Coronary artery (tissue), 2 donors: ENCODE measurements at places on chromosomes 2 and 18.
A peak's percentile ranks its signal among the peaks of the same experiment; 100 is the strongest.

DNA sequence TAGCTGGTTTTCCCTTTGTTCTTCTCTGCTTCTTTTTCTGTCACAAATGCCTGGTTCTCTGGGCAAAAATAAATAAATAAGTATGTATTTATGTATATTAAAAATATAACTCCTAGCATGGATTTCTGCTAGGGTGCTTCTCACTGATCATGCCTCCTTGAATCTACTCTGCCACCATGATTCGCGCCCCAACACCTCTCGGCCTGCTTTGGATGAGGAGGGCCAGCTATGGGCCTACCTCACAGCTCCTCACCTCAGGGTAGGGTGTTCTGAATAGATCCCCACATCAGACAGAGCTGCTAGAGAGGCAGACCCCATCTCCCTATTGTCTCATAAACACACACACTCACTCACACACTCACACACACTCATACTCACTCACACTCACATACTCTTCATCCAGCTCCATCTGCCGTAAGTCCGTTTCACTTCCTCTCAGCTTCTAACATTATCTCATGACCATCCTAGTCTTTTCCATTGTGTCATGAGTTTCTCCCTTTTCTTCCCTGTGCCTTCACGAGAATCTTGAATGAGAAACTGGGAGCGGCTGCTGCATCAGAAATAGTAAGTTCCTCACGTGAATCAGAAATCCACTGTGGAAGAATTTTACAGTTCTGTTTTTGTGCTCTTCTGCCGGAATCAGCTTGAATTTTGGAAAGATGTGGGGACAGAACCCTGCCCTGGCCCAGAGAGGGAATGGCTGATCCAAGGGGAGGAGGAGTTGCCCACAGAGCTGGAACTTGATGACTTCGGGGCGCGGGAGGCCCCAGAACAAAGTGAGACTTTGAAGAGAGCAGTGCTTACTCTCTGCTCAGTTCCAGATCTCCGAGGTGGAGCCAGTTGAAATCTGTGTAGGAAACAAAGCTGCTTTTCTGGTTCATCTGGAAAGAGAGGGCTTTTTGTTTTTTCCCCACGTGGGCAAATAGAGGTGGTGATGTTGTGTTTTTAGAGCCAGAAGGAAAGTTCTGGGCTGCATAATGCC is 20.9 kb downstream of the ANXA4 start:
- no peak for DNase-seq

DNA sequence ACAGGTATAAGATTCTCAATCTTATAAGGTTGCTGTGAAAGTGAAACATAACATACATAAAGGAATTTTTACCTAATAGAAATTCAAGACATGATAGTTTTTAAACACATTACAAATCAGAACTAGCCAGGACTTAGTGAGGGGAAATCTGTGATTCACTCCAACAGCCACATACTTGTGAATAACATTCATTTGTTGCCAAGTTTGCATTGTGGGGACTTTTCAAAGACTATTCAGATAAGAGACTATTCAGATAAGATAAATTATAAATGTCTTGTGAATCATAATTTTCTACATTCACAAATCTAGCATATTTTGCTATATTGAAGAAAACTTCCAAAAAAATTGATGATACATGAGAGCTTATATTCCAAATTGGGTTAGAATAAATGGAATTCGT is 345.3 kb upstream of the CDH20 start:
- no peak for DNase-seq

GRCh38 chr2:219542931-219543595 is 546 bp downstream of the CHPF start:
- DNase-seq = no peak

DNA sequence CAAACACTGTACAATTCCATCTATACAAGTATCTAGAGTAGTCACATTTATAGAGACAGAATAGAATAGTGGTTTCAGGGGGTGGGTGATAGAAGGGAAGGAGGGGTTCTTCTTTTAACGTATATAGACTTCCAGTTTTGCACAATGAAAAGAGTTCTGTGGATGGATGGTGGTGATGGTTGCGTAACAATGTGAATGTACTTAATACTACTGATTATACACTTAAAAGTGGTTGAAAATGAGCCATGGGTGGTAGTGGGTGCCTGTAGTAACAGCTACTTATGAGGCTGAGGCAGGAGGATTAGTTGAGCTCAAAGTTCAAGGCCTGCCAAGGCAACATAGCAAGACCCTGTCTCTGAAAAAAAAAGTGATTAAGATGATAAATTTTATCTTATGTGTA is 85.8 kb downstream of the SETBP1 start:
- no peak for DNase-seq

DNA sequence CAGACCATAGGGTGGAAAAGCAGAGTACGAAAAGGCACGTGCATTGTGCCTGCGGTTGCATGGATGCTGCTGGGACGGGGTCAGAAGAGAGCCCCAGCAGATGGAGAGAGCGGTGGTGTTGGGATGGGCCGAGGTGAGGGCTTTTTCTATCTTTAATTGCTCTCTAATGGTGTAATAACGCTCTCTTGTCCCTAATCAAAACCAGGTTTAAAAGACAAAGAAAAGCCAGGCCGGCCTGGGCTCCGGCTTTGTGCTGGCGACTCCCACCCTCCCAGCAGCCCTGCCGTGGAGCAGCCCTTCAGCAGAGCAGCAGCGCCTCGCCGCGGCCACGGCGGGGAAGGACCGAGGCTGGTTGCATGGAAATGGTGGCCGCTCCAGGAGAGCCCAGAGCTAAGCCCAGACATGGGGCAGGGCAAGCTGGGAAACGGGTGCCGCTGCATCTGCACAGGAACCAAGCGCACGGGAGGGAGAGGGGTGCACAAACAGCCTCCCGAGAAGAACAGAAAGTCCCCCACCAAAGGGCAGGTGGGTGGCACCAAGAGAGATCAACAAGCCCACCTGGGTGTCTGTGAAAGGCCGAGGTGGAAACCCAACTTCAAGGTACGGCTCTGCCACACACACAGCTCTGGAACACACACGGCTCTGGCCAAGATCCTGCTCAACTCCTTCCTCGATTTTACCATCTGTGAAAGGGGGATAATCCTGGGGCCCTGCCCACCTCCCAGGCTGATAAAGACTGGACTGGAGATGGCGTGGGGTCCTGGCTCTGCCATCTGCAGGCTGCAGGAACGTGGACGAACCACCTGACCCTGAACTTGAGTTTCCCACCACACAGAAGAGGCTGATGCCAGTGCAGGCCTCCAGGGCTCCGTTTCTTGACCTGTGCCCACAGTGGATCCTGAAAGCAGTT is 15.0 kb downstream of the HS1BP3 start:
- DNase-seq = peak; percentile 93

- DNase-seq = no peak
Observed at GRCh38 chr2:189164746-189165145, 14.8 kb downstream of the COL5A2 start.

- no peak for DNase-seq
Observed at GRCh38 chr2:3208179-3208578, 169.4 kb downstream of the EIPR1 start.

DNA sequence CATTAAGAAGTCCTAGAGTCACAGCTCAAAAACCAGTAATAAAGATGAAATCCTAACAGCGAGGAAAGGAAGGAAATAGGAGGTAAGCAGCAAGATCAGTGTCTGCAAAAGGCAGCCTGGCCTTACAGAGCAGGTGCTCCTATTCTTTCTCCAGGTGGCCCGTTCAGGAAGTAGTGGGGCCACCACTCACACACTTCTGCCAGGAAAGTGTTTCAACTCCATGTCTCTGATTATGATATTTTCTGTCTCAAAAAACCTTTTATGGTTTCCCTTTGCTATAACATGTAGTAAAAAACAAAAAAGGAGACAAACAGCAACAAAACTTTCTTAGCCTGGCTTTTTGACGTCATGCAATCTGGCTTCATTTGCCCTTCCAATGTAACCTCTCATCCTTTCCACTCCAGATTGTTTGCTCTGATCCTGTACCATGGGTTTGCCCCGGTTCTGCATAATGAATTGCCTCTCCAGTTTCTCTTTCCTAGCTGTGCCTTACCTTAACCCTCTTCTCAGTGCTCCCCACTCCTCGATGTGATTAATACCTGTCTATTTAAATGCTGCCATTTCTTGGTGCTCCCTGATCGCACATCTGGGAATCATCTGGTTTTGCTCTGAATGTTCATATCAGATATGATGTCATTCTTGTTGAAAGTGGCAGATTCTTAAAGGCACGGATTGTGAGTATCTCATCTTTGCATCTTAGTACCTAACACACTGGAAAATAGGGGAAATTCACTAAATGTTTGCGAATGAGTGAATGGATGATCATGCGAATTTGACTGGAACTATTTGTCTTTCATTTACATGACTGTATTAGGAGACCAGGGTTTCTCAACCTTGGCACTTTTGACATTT is 50.6 kb upstream of the PTPRM start:
- DNase-seq = no peak

- DNase-seq = no peak
Observed at GRCh38 chr2:46502291-46502885, 23.0 kb downstream of the TMEM247 start.

DNA sequence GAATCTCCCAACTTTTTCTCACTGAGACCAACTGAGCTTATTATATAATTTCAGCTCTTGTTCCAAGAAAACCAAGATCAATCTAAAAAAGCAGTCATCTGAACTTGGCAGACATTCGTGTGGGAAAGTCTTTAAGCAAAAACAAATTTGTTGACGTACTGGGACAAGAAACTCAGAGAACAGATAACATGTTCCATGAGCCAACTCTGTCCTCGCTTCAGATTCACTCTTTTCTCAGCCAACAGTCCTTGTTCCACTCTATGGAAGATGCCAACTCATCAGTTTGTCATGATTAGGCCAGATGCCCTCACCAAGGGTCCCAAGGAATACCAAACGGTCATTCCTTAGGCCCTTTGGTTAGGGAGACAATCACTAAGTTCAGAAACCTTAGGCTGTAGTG is 224.2 kb upstream of the CTAGE1 start:
- DNase-seq = no peak

GRCh38 chr2:162152147-162152546 is at the start of gene GCG:
Gene GCG (minus strand): TSS chr2:162152247. CDS start chr2:162149178, 3,069 bp downstream.
- DNase-seq = no peak

DNA sequence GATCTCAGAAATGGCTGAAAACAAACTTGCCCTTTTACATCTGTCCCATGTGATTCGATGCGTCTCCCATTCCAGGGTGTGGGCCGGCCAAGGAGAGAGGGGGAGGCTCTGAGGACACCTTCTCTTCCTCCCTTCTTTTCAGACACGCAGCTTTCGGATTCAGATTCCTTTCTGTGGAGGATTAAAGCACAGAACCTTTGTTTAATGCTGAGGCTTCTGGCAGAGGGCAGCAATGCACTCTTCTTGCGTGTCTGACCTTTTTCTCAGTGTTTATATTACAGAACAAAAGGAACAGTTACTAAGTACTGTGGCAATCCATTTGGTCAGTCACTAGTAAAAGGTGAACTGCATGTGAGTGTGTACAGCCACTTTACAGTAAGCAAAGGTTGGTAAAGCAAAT is 268.9 kb upstream of the CCDC68 start:
- DNase-seq = no peak

- DNase-seq = no peak
Observed at GRCh38 chr2:74881176-74881575, 47.2 kb downstream of the HK2 start.

DNA sequence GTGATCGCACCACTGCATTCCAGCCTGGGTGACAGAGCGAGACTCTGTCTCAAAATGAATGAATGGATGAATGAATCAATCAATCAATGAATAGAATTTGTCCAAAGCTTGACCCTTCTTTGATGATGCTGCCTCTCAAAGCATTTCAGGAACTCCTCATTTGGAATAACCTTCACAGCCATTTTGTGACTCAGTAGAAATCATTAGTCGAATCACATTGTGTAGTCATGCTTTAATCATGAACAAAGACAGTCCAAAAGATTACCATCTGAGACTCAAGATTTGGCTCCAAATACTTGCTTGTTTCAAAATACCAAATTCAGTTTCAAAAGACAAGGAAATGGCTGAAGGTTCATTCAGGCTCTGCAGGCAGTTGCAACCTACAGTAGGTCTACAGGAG is 83.1 kb downstream of the VWA3B start:
- no peak for DNase-seq
